Activated CD8-positive, alpha-beta T cell treated with anti-CD3 and anti-CD28 coated beads for 36 hours (primary cell): ENCODE measurements at places on chromosomes 6 and 20. TPM values are rescaled to one million over a fixed set of nuclear protein-coding genes. Genes with fewer than 3 reads are reported as not detected.

- H3K4me1 ChIP-seq: peaks cover 4% of the 10 kb centered on the region
- DNase-seq: no peak
- H3K27ac ChIP-seq: no peak overlapping the region
- H3K4me3 ChIP-seq: no peak overlapping the region
- H3K36me3 ChIP-seq: no peaks in the 10 kb centered on the region
Measured at GRCh38 chr6:153210083-153210482, 79.0 kb upstream of the RGS17 start.

GRCh38 chr20:10521068-10521831 lies 86.1 kb downstream of the SLX4IP start:
- no peak overlapping the region for H3K27ac ChIP-seq
- no peak for DNase-seq
- H3K36me3 ChIP-seq: peaks cover 4% of the 10 kb centered on the region
- no peak overlapping the region for H3K4me3 ChIP-seq

GRCh38 chr6:117022774-117023173 lies 145.7 kb downstream of the RFX6 start:
- H3K4me3 ChIP-seq: no peak overlapping the region
- no peak for DNase-seq
- H3K27me3 ChIP-seq: no peaks in the 10 kb centered on the region

DNA sequence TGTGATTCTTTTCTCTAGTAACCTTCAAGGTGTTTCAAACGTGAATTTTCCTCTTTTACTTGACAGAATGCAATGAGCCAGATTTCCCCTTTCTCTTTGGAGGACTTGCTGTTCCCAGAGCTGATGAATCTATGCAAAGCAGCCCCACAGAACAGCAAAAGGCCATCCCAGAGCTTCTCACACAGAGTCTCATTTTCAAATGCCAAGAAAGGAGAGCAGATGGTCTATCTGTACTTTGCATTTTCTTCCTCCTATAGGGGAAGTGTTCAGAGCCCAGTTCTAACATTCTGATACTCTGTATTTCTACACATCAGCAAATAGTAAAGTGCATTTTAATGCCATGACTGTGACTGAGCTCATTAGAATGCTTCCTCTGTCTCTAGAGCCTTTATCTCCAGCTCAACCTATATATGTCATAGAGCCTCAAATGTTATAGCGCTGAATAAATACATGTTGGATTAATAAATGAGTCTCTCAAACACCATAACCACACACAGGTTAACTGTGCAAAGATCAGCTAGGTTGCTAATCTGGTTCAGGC lies 81.8 kb upstream of the EYA4 start:
- no peaks in the 10 kb centered on the region for H3K27me3 ChIP-seq
- H3K36me3 ChIP-seq: no peaks in the 10 kb centered on the region
- H3K27ac ChIP-seq: no peak overlapping the region
- H3K4me3 ChIP-seq: no peak overlapping the region
- DNase-seq: no peak

Gene MCHR2
- total RNA-seq: not detected

Gene PTK6
- 0.18 TPM for total RNA-seq

Gene IL20RA
- total RNA-seq: not detected

DNA sequence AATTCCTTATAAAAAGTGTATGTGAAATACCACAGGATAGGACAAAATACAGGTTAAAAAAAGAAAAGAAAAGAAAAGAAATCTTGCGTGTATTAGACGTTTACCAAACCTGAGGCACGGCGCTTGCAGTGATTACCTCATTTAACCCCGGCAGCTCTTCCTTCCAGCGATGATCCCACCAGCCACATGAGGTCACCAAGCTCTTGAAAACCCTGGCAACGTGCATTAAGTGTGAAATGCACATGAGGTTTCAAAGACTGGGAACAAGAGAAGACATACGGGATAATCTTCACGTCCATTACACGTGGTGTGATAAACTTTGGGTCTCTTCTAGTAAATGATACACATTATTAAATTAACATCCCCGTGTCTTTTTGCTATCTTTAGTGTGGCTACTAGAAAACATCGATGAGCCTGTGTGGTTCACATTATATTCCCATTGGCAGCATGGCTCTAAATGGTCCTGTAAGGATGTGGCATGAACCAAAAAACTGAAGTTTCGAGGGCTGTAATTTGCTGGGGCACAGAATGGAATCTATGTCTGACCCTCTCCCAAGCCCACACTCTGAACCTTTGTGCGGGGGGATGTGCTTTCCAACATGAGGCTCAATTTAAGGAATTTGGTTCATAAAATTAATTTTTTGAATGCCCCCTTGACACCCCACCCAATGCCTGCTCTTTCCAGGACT lies 59.2 kb upstream of the THBS2 start:
- H3K36me3 ChIP-seq: no peaks in the 10 kb centered on the region
- H3K27ac ChIP-seq: no peak overlapping the region
- DNase-seq: no peak
- H3K4me1 ChIP-seq: no peaks in the 10 kb centered on the region
- no peaks in the 10 kb centered on the region for H3K27me3 ChIP-seq

DNA sequence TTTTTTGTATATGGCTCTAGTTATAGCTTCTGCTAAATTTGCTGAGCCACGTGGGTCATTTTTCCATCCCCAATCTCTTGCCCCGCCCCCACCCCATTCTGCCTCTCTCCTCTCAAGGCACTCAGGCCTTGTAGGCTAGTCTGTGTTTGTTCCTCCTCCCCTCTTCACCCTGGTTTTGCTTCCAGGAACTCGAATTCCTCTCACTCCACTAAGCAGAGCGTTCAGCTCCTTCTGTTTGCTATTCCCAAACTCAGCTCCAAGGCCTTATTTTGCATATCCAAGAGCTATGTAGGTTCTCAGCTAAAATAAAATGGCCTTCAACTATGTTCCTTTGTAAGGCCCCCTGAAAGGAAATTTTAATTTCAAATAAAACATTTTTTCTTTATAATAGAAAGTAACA lies 1293.7 kb downstream of the EPHA7 start:
- no peak for DNase-seq
- no peaks in the 10 kb centered on the region for H3K4me1 ChIP-seq
- no peak overlapping the region for H3K27ac ChIP-seq
- H3K36me3 ChIP-seq: no peaks in the 10 kb centered on the region
- H3K4me3 ChIP-seq: no peak overlapping the region

DNA sequence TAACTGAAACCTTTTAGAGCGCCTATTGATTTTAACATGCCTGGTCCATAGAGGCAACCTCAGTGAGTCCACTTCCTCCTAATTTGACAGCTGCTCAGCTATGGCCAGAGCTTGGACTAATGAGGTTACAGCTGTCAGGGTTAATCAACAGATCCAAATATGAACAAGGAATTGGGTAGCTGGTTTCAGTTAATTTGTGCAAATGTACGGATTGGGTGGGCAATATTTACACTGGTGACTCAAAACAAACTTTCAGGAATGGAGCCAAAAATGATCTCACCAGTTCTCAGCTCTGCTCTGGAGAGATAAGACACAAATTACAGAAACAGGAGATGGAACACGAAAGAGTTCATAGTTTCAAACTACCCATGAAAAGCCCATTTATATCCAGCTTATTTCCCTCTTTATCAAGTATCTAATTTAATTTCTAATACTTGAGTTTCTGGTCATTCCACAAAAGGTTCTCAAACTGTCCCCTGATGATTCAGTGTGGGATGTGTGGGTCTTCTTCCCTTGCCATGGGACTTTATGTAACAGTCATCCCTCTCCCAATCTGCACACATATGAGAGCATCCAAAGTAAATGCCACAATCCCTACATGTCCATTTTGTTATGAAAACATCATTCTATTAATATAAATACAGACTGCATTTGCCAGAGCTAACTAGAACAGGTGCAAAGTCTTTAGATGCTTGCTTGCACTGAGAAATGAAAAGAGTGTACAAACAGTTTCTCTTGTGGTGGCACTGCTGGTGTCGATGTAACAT lies 149.9 kb downstream of the RPS12 start:
- no peak overlapping the region for H3K27ac ChIP-seq
- peaks cover 15% of the 10 kb centered on the region for H3K27me3 ChIP-seq
- H3K4me3 ChIP-seq: no peak overlapping the region
- no peaks in the 10 kb centered on the region for H3K36me3 ChIP-seq
- no peak for DNase-seq

- H3K27me3 ChIP-seq: peaks cover 13% of the 10 kb centered on the region
- no peak for DNase-seq
- no peak overlapping the region for H3K4me3 ChIP-seq
- H3K27ac ChIP-seq: no peak overlapping the region
Measured at GRCh38 chr20:52676283-52676995, 295.7 kb upstream of the TSHZ2 start.

DNA sequence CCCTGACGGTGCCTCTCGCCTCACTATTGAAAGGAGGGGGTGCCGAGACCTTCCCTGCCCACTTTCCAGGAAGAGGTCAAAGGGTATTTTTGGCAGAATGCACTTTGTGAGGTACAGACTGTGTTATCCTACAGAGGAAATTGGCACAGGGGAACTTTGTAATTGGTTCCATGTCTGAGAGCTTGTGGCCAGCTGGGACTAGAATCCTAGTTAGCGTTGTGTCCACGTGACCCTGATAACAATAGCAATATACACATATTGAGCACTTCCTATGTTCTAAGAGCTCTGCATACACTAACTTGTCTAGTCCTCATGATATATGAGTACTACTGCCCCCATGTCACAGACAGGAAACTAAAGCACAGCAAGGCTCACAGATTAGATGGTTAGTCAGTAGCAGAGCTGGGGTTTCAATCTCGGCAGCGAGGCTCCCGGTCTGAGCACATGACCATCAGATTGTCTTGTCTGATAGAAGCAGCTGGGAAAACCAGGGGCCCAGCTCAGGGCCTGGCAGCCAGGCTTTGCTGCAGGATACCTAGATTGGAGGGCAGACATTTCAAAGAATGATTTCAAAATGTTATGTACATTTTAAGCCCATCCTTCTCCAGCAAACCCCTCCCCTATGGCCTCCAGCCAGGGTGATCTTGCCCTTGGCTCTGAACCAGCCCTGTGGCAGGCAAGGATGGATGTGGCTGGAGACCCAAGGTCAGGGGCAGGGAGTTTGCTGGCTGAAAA lies 1.4 kb downstream of the MAPK13 start:
- peaks cover 50% of the 10 kb centered on the region for H3K4me1 ChIP-seq
- no peaks in the 10 kb centered on the region for H3K27me3 ChIP-seq
- H3K36me3 ChIP-seq: peaks cover 34% of the 10 kb centered on the region
- H3K4me3 ChIP-seq: peak overlapping the region; percentile 88
- DNase-seq: peak; percentile 78

Gene ATP6V1G2
- total RNA-seq: 1.1 TPM

DNA sequence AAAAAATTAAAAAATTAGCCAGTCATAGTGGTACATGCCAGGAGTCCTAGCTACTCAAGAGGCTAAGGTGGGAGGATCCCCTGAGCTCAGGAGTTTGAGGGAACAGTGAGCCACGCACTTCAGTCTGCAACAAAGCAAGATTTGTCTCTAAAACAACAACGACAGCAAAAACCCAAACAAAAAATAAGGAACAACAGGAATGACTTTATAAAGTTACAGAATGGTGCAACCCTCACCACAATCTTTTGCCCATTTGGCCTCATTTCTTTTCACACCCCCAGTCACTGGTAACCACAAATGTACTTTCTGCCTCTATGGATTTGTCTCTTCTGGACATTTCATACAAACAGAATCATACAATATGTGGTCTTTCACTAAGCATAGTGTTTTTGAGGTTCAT lies 16.7 kb upstream of the ZFAND3 start:
- no peaks in the 10 kb centered on the region for H3K4me1 ChIP-seq
- no peaks in the 10 kb centered on the region for H3K36me3 ChIP-seq
- H3K27ac ChIP-seq: no peak overlapping the region
- no peak for DNase-seq
- no peak overlapping the region for H3K4me3 ChIP-seq

DNA sequence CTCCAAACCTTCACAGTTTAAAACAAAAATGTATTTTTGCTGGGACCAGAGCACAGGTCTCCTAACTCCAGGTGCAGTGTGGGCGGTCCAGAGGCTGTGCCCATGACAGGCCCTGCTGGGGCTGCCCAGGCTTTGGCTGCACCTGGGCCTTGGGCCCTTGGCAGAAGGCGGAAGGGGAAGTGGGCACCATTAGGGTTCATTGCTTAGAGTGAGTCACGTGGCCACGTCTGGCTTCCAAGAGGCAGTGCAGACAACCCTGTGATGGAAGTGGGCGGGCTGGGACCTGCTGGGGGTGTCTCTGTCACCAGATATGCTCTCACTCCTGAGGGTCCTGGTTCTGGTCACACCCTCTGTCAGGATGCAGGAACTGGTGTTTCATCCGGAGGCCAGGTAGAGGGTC lies 302.2 kb downstream of the QKI start:
- peaks cover 2% of the 10 kb centered on the region for H3K27me3 ChIP-seq
- peaks cover 2% of the 10 kb centered on the region for H3K4me1 ChIP-seq
- no peak overlapping the region for H3K27ac ChIP-seq
- no peaks in the 10 kb centered on the region for H3K36me3 ChIP-seq
- DNase-seq: no peak

- H3K27me3 ChIP-seq: no peaks in the 10 kb centered on the region
- no peak for DNase-seq
- H3K36me3 ChIP-seq: peaks cover 18% of the 10 kb centered on the region
- no peak overlapping the region for H3K27ac ChIP-seq
- H3K4me1 ChIP-seq: peaks cover 5% of the 10 kb centered on the region
Measured at GRCh38 chr6:44915111-44915510, 413.0 kb upstream of the RUNX2 start.

GRCh38 chr6:7543789-7544424 lies 2.4 kb downstream of the DSP start:
- no peaks in the 10 kb centered on the region for H3K36me3 ChIP-seq
- no peak overlapping the region for H3K27ac ChIP-seq
- H3K4me3 ChIP-seq: no peak overlapping the region
- no peak for DNase-seq
- H3K27me3 ChIP-seq: peaks cover 58% of the 10 kb centered on the region

GRCh38 chr6:70310063-70310694 lies 7.3 kb upstream of the COL9A1 start:
- H3K4me3 ChIP-seq: no peak overlapping the region
- no peak overlapping the region for H3K27ac ChIP-seq
- no peaks in the 10 kb centered on the region for H3K36me3 ChIP-seq
- H3K27me3 ChIP-seq: peaks cover 22% of the 10 kb centered on the region

Gene HCRTR2
- total RNA-seq: not detected

DNA sequence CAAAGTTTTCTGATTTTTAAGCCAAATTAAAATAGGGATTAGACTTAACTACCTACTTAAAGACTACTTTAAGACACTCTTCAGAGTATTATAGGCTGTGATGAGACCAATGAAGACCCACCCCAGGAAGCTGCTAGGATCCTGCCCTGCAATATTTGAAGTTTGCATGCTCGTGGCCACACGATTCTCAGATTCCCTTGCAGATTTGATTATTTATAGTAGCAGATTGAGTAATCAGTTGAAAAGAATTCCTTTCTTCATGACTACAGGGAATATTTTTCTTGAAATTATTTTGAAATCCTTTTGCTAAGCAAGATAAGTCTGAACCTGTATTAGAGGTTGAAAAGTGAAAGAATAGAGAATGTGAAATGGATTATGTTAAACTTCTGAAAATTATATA lies 122.3 kb downstream of the B3GAT2 start:
- no peaks in the 10 kb centered on the region for H3K27me3 ChIP-seq
- H3K27ac ChIP-seq: no peak overlapping the region
- peaks cover 6% of the 10 kb centered on the region for H3K4me1 ChIP-seq
- DNase-seq: no peak
- H3K36me3 ChIP-seq: peaks cover 12% of the 10 kb centered on the region
- no peak overlapping the region for H3K4me3 ChIP-seq
